ENCODE measurements at places on chromosomes 11 and 22.

- DNase-seq = no peak
Observed at GRCh38 chr11:16871368-16871767, 132.9 kb downstream of the C11orf58 start.

GRCh38 chr11:786235-787083 lies 3.4 kb downstream of the CEND1 start:
- no peak for DNase-seq

DNA sequence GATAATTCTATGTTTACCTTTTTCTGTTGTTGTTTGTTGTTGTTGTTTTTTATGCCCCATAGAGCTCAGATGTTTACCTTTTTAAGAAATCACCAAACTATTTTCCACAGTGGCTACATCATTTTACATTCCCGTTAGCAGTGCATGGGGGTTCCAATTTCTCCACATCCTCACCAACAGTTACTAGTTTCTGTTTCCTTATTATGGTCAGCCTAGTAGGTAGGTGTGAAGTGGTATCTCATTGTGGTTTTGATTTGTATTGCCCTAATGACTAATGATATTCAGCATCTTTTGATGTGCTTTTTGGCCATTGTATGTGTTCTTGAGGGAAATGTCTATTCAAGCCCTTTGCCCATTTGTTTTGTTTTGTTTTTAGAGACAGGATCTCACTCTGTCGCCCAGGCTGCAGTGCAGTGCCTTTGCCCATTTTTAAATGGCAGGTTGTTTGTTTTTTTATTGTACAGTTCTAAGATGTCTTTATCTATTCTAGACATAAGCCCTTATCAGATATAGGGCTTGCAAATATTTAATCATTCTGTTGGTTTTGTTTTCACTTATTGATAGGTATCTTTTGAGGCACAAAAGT lies 27.5 kb downstream of the CHEK2 start:
- no peak for DNase-seq

- no peak for DNase-seq
Observed at GRCh38 chr11:118604566-118604965, 2.8 kb upstream of the PHLDB1 start.

- no peak for DNase-seq
Observed at GRCh38 chr11:103499710-103500340, 390.6 kb downstream of the DYNC2H1 start.

- no peak for DNase-seq
Observed at GRCh38 chr11:105045676-105046296, 651 bp upstream of the CARD16 start.

GRCh38 chr11:68145120-68145866 lies 24.1 kb upstream of the CHKA start:
- no peak for DNase-seq

DNA sequence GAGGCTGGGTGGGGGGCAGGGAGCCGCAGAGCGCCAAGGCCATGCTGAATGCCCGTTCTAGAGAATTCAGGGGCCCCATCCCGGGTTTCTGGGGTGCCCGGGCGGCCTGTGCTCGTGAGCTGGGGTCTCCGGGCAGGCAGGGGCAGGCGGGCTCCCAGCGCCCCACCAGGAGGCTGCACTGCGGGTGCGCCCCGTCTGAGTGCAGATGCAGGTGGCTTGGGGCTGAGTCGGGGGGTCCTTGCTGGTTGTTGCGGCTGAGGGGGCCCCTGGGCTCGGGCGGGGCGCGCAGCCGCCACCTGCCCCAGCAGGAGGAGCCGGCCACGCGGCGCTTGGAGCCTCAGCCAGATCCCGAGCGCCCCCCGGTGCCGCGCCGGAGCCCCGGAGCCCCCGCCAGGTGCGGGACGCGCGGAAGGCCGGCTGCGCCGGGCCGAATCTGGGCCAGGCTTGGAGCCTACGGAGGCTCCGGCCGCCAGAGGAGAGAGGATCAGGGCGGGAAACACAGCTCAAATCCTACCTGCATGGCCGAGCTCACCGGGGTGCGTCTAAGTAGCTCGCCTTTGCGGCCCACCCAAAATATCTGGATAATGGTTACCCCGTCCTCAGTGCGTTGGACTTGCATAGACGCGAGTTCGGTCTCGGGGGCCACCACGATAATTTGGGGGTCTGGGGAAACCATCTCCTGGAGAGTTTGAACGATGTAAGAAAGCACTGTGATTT lies 590 bp upstream of the IGF2 start:
- DNase-seq = no peak

DNA sequence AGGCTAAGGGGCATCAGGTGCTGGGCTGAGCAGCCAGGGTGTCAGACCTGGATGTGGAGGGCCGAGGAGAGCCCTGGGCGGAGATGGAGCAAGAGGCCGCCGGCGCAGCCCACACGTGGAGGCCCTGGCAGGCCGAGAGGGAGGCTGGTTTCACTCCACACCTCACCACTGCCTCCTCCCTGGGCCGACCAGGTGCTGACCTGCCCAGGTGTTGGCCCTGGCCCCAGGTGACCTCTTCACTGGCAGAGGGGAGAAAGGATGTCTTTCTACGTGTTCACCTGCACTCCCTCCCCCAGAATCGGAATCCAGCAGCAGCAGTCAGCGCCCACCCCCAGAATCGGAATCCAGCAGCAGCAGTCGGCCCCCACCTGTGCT lies 781 bp downstream of the ANO9 start:
- no peak for DNase-seq

DNA sequence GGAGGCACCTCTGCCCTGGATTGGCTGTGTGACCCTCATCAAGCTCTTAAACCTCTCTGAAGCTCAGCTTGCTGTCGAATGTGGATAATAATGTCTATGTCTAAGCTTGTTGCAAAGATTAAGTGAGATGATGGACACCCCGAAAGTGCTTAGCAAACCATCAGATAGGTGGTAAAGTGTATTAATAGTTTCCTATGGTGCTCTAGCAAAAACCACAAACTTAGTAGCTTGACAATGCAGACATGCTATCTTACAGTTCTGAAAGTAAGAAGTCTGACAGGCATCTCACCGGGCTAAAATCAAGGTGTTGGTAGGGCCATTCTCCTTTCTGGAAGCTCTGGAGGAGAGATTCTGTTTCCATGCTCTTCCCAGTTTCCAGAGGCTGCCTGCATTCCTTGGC lies 106.5 kb upstream of the CSNK2A3 start:
- no peak for DNase-seq

DNA sequence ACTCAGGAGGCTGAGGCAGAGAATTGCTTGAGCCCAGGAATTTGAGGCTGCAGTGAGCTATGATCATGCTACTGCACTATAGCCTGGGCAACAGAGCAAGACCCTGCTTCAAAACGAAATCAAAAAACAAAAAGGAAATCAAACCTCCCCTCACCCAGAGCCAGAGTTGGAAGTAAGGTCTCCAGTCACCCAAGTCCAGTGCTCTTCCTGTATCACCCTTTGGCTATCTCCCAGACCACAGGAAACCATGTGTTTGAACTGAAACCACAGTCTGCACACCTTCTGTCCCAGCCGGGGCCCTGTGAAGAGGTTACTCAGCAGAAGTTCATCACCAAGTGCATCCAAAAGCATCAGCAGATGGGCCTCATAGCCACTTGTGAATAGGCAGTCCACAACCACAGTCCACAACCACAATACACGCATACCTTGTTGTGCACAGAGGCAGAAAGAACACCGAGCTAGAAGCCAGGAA lies 4.6 kb downstream of the MYH9 start:
- no peak for DNase-seq

DNA sequence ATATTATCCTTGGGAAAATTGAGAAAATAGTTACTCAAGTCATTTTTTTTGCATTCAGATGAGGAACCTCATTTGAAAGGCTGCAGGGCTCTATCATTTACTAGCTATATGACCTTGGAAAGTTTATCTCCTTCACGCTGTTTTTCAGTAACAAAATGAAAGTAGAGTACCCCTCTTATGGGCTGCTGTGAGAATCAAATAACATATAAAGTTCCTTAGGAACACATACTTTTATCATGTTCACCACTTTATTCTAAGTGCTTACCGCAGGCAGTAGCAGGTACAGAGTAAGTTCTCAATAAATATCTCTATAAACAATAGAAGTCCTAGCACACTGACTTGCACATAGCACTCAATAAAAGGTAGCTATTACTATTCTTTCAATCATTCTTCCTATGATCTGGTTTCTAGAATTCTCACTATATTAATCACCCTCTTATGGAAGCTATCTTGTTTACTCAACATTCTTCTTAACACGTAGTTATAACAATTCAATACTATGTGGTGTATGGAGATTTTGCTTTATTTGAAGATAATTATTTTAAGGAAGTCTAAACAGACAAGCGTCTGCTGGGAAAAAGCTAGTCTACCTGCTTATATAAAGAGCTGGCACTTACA lies 1.9 kb downstream of the C11orf71 start:
- DNase-seq = no peak

DNA sequence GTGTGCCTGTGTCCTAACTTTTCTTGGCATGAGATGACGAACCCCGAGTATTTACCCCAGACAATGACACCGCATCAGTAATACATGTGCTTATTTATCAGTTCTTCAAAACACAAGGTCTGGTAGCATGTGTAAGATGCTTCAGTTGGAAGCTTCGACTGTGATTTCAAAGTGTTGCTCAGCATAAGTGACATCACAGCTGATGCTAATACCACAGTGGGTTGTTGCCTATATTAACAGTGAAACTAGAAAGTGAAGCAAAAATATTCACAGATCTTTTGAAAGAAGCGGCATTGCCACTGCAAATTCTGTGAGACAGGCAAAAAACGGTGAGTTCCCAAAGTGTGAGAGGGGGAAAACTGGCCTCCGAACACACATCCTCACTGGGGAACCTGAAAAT lies 18.4 kb upstream of the TTC12 start:
- no peak for DNase-seq

- DNase-seq = no peak
Observed at GRCh38 chr22:49872347-49872746, 18.7 kb downstream of the ZBED4 start.

GRCh38 chr22:50009251-50009650 lies 3.3 kb downstream of the IL17REL start:
- no peak for DNase-seq

- DNase-seq = no peak
Observed at GRCh38 chr22:38041760-38042487, 15.3 kb upstream of the PICK1 start.

DNA sequence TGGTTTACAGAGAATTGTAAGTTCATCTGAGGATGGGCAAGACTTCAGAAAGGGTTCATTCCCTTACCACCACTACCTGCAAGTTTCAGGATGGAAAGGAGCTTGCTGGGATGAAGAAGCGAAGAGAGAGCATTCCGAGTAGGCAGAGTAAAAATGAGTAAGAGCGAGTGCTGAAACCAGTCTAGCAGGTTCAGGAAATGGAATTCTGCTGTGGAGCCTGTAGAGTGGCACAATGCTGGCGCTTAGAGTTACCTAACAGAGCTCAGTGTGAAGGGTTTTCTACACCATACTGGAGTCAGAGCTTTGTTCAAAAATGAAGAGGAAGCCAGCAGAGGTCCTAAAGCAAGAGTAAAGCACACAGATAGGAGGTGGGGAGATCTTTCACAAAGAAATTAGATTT lies 179.2 kb upstream of the ZC3H12C start:
- no peak for DNase-seq

DNA sequence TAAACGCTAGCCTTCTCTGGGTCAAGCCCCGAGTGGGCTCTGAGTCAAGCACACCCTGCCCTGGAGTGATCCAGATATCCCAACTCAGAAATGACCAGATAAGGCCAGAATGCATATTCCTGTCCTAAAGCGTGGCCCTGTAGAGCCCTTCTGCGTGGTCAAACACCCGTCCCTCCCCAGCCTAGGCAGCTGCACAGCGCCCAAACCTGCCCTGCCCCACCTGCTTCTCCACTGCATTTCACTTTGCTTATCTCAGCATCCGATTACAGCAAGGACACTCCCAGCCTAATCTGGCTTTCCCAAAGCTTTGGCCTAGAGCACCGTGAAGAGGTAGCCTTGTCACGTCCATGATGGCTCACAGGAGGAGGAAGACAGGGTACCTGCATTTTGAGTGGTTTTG lies 11.9 kb upstream of the TMPRSS4 start:
- no peak for DNase-seq

DNA sequence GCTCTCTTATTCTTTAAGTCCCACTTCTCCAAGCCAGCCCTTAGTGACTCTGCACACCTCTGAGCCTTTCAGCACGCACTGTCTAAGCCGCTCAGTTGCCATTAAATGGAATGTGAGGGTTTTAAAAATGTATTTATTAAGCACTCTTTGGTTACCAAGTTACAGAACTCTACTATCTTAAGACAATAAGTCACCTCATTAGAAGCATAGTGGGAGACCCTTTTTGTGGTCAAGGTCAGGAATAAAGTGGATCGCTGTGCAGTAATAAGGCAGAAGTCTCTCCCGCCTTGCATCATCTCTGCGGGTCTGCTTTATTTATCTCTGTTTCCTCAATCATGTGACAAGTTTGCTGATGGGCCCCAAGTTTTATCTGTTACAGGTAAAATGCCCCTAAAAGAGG lies 11.9 kb downstream of the SLC25A18 start:
- DNase-seq = no peak

- DNase-seq = no peak
Observed at GRCh38 chr11:31325160-31325559, 44.4 kb downstream of the DCDC1 start.

GRCh38 chr11:3914805-3915204 lies 59.3 kb downstream of the STIM1 start:
- DNase-seq = no peak

- DNase-seq = no peak
Observed at GRCh38 chr22:27159016-27159415, 501.6 kb downstream of the MIAT start.

DNA sequence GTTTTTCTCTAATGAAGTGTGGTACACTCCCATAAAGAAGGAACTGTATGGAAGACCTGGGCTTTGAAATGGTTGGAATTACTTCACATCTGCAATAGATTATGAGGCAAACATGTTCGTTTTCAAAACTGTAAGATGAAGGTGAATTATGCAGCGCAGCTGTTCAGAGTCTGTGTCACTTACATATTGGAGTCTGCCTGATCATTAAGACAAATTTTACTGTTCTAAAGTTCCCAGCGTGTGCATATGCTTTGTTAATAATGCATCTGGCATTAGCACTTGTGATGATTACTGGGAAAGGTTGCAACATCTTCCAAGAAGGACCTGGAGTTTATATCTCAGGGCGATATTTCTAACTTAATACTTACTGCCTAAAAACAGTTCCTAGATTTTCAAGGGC lies 255.2 kb upstream of the ZC3H12C start:
- no peak for DNase-seq

DNA sequence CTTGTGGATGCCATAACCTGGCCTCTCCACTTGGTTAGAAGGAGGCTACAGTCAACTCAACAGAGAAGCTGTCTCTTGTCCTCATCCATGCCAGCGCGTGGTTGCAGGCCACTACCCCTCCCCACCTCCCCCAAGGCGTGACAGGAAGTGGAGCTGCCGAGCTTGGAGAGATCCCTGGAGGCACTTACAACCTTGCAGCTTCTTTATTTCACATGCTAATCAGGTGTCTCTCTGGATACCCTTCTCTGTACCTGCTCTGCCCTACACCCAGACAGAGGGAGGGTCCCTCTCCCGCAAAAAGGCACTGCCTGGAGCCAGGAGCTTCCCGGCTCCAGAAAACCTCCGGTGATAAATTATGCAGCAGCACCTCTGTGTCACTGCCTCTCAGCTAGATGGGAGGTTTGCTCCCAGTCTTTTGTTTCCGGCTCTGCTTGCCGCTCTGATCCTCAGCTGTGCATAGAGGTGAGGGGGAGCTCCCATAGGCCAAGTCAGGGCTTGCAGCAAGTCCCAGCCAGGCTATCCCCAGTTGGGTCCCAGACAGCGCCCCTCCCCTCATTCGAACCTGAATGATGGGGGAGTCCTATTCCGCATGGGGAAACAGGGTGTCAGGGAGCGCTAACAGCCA lies 5.7 kb downstream of the LRP4 start:
- DNase-seq = no peak

- no peak for DNase-seq
Observed at GRCh38 chr11:87213444-87213843, 175.7 kb downstream of the TMEM135 start.
